ENCODE measurements at places on chromosomes 16 and 17. TPM values are rescaled to one million over a fixed set of nuclear protein-coding genes. Genes with fewer than 3 reads are reported as not detected.

GRCh38 chr17:43019418-43019817 is 2.8 kb downstream of the VAT1 start:
- no peak for DNase-seq
- H3K36me3 ChIP-seq: peaks cover 5% of the 10 kb centered on the region
- peaks cover 40% of the 10 kb centered on the region for H3K4me1 ChIP-seq
- no peak overlapping the region for H3K4me3 ChIP-seq

- no peak overlapping the region for H3K27ac ChIP-seq
- peaks cover 4% of the 10 kb centered on the region for H3K4me1 ChIP-seq
- H3K4me3 ChIP-seq: no peak overlapping the region
- no peaks in the 10 kb centered on the region for H3K27me3 ChIP-seq
Measured at GRCh38 chr17:45380991-45381390, 51.7 kb downstream of the ARHGAP27 start.

Gene GP2
- polyA plus RNA-seq: not detected

DNA sequence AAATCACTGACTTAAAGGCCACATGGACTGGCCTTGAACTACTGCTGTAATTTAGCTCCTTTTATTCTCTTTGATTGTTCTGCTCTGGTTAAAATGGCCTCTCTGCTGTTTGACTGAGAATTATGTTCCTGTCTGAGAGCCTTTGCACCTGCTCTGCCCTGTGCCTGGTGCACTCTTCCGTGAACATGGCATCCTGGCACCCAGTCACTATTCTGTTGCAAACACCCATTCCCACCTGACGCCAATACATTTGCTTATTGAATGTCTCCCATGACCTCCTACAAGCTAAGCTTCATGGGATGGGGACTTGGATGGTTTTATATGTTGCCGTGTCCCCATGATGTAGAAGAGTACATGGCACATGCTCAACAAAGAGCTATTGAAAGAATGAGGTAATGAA is 20.1 kb downstream of the HSD17B2 start:
- H3K27me3 ChIP-seq: no peaks in the 10 kb centered on the region
- H3K36me3 ChIP-seq: no peaks in the 10 kb centered on the region
- H3K4me1 ChIP-seq: no peaks in the 10 kb centered on the region
- no peak for DNase-seq

DNA sequence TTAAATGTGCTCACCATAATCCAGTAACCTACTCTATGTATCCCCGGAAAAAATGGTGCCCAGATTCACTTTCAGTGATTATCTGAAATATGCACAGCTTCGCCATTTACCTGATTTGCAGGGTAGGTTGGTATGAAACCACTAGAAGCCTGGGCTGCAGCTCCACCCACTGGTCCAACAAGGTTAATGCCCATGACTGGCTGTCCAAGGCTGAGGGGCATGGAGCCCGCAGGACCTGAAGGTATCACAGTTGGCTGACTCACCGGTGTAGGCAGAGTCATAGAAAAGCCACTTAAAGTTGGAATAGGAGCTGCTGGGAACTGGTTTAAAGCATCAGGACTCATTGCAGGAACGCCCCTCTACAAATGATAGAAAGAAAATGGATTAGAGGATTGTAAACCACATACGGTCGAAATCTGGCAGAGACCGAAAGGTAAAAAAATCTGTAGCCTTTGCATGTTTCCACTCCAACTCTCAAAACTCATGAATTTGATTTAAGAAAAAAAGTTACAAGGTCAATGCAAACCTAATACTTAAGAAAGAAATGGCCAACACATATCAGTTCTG is 38.6 kb downstream of the SYNRG start:
- H3K27me3 ChIP-seq: no peaks in the 10 kb centered on the region
- peaks cover 54% of the 10 kb centered on the region for H3K36me3 ChIP-seq
- no peak overlapping the region for H3K4me3 ChIP-seq

Gene IGFBP4
- 6.1 TPM for polyA plus RNA-seq

DNA sequence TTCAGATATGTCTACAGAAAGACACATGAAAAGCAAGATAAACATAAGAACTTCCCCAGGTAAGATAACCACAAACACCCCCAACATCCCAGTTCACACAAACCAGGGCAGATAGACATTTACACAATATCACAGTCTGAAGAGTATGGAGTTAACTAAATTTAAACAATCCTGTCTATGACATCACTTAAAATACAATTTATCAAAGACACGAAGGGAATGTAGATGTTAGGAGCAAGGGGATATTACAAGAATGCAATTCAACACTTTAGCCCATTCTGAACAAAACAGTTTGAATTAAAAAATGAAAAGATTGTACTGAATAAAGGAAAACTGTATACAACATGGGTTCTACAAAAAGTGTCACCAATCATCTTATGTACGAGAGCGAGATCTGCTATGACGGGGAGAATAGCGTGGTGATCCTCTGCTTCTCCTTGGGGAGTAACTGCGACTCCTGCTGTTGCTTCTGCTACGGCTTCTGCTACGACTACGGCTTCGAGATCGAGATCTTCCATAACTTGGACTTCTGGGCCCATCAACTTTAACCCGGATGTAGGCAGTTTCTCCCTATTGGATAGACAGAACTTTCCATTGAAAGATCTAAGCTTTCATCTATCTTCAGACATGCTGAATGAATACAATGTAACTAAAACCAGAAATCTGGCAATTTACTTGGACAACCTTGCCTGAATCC is 1.9 kb downstream of the SRSF1 start:
- peaks cover 46% of the 10 kb centered on the region for H3K36me3 ChIP-seq
- H3K27ac ChIP-seq: peak overlapping the region; percentile 97
- no peak for DNase-seq
- H3K4me1 ChIP-seq: peaks cover 58% of the 10 kb centered on the region
- H3K4me3 ChIP-seq: peak overlapping the region; percentile 96
- no peaks in the 10 kb centered on the region for H3K27me3 ChIP-seq

Gene HIRIP3
- polyA plus RNA-seq: 21.4 TPM

- no peak overlapping the region for H3K27ac ChIP-seq
- H3K27me3 ChIP-seq: no peaks in the 10 kb centered on the region
- no peaks in the 10 kb centered on the region for H3K4me1 ChIP-seq
- H3K36me3 ChIP-seq: peaks cover 36% of the 10 kb centered on the region
- no peak overlapping the region for H3K4me3 ChIP-seq
- no peak for DNase-seq
Measured at GRCh38 chr16:14668556-14669223, 25.4 kb downstream of the PLA2G10 start.

Gene MYH3
- polyA plus RNA-seq: 0.47 TPM

Gene GP1BA
- not detected for polyA plus RNA-seq

Gene BCL6B
- polyA plus RNA-seq: not detected

GRCh38 chr16:84715854-84716253 is 16.1 kb downstream of the USP10 start:
- no peak overlapping the region for H3K4me3 ChIP-seq
- H3K36me3 ChIP-seq: peaks cover 18% of the 10 kb centered on the region
- H3K4me1 ChIP-seq: peaks cover 41% of the 10 kb centered on the region
- no peaks in the 10 kb centered on the region for H3K27me3 ChIP-seq
- DNase-seq: no peak
- no peak overlapping the region for H3K27ac ChIP-seq

Gene SCPEP1
- polyA plus RNA-seq: 19.9 TPM

DNA sequence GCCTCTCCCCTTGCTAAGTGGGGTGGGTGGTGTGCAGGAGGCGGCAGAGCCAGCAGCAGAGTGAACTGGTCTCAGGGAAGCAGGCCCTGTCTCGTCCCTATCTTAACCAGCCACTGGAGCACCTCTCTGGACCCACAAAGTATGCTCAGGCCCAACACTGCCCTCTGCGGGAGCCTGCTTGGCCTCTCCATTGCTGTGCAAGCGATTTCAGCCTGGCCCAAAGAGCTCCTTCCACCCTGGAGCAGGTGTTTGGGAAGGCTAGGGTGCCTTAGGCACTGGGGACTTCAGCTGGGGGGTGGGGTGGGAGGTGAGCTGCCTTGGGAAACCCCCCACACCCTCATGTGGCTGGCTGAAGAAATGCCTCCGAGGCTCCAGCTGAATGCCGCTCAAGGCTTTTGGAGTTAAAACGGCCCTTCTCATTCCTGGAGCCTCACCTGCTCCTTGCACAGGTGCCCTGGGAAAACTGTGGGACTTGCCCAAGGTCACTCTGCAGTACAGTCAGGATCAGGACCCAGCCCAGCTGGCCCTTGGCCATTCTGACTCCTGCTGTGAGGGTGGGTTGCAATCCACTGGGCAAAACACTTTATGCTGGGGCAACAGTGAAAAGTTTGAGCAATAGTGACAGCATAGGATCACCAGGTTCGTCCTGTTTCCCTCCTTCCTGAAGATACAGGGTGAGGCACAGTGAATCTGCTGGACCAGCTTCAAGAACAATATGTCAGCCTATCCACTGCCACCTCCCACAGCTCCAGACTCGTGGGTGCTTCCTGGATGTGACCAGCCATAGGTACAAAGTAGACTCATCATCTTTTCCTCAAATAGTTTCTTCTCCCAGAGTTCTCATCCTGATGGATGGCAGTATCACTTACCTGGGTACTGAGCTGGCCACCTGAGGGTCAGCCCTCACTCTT is 5.9 kb upstream of the UBE2O start:
- H3K27ac ChIP-seq: no peak overlapping the region
- H3K36me3 ChIP-seq: no peaks in the 10 kb centered on the region
- H3K4me3 ChIP-seq: no peak overlapping the region
- H3K27me3 ChIP-seq: no peaks in the 10 kb centered on the region
- no peak for DNase-seq

Gene PYDC1
- not detected for polyA plus RNA-seq

GRCh38 chr16:48426244-48427141 is 41.3 kb upstream of the SIAH1 start:
- no peak overlapping the region for H3K27ac ChIP-seq
- H3K4me3 ChIP-seq: no peak overlapping the region
- no peaks in the 10 kb centered on the region for H3K27me3 ChIP-seq

DNA sequence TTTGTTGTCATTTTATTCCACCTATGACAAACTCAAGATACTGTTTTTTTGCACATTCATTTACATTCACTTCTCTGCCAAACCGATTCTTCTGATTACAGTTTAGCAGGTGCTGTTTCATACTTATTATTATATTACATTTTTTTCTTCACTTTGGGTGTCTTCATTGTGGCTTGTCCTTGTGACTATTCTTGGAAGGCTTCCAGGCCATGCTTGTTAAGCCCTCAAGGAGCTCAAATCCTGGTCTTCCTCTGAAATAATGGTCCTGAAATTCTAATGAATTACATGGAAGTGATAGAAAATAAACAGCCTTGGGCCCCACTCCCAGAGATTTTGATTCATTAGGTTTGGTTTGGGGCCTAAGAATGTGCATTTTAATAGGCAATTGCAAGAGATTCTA is 1.4 kb downstream of the KRTAP2-4 start:
- H3K27me3 ChIP-seq: no peaks in the 10 kb centered on the region
- DNase-seq: no peak
- H3K4me3 ChIP-seq: no peak overlapping the region
- H3K27ac ChIP-seq: no peak overlapping the region
- H3K4me1 ChIP-seq: no peaks in the 10 kb centered on the region
- no peaks in the 10 kb centered on the region for H3K36me3 ChIP-seq

Gene PRR35
- polyA plus RNA-seq: not detected

Gene KRT222
- not detected for polyA plus RNA-seq

Gene CYBA
- polyA plus RNA-seq: 1,286 TPM

Gene OR1F1
- not detected for polyA plus RNA-seq

GRCh38 chr17:81391293-81391935 is 3.8 kb upstream of the BAHCC1 start:
- no peak for DNase-seq
- no peaks in the 10 kb centered on the region for H3K36me3 ChIP-seq
- no peak overlapping the region for H3K4me3 ChIP-seq
- H3K4me1 ChIP-seq: peaks cover 35% of the 10 kb centered on the region
- H3K27me3 ChIP-seq: peaks cover 47% of the 10 kb centered on the region
- H3K27ac ChIP-seq: no peak overlapping the region

DNA sequence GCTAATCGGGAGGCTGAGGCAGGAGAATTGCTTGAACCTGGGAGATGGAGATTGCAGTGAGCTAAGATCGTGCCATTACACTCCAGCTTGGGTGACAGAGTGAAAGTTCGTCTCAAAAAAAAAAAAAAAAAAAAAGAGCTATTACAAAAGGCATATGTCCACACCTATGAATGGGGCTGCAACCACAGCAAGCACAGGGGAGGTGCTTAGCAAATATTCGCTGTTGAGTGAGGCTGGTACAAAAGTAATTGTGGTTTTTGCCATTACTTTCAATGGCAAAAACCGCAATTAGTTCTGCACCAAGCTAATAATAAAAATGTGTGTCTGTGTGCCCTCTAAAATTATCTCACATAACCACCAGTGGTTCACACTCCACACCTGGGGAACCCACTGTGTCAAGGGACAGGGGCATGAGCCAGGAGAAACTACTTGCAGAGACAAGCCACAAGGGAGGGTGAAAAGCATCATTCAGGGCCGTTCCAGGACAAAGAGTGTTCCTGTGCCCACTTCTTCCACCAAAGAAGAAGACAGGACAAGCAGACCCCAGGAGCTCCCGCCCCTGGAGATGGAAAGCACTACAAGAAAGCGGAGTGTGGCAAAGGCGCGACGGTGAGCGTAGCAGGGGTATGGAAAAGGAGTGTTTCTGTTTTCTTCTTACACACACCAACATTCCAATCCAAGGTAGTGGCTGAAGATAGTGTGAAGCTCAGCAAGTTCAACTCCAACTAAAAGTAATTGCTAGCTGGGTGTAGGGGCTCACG is 84.4 kb upstream of the CNEP1R1 start:
- no peaks in the 10 kb centered on the region for H3K27me3 ChIP-seq
- DNase-seq: no peak
- no peak overlapping the region for H3K4me3 ChIP-seq
- no peak overlapping the region for H3K27ac ChIP-seq
- H3K36me3 ChIP-seq: no peaks in the 10 kb centered on the region
- no peaks in the 10 kb centered on the region for H3K4me1 ChIP-seq

GRCh38 chr16:75064403-75065148 is 52.0 kb downstream of the LDHD start:
- peaks cover 33% of the 10 kb centered on the region for H3K4me1 ChIP-seq
- DNase-seq: no peak
- H3K4me3 ChIP-seq: peak overlapping the region; percentile 2
- peak overlapping the region; percentile 6 for H3K27ac ChIP-seq

Gene PIRT
- polyA plus RNA-seq: not detected

Gene GRB7
- not detected for polyA plus RNA-seq

Gene TNFRSF17
- polyA plus RNA-seq: 3.0 TPM

- no peak for DNase-seq
- no peaks in the 10 kb centered on the region for H3K27me3 ChIP-seq
- H3K4me3 ChIP-seq: no peak overlapping the region
- no peaks in the 10 kb centered on the region for H3K4me1 ChIP-seq
- H3K27ac ChIP-seq: no peak overlapping the region
Measured at GRCh38 chr16:22684574-22685458, 129.1 kb upstream of the HS3ST2 start.

Gene ARL5C
- not detected for polyA plus RNA-seq

DNA sequence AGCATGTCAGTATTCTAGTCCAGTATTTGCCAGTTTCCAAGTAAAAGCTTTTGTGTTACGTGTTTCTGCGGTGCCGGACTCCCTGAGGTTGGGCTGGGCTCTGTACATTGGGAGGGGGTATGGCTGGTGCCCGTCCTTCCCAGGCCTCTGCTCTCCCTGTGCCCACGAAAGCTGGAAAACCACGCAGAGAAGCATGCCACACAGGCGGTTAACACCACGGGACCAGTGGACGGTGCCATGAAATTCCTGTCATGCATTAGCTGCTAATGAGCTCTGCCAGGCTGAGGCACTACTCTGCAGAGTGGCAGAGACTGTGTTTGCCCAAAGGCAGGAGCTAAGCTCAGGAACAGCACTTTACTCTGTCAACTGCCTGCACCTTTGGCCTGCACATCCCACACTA is 8.1 kb downstream of the SMIM5 start:
- H3K36me3 ChIP-seq: no peaks in the 10 kb centered on the region
- no peak for DNase-seq
- no peak overlapping the region for H3K4me3 ChIP-seq
- no peaks in the 10 kb centered on the region for H3K4me1 ChIP-seq
- no peak overlapping the region for H3K27ac ChIP-seq

GRCh38 chr17:55233840-55234239 is 30.9 kb upstream of the HLF start:
- no peaks in the 10 kb centered on the region for H3K36me3 ChIP-seq

All from CD4-positive, alpha-beta memory T cell (primary cell).